ENCODE measurements at places on chromosomes 12 and 14.

DNA sequence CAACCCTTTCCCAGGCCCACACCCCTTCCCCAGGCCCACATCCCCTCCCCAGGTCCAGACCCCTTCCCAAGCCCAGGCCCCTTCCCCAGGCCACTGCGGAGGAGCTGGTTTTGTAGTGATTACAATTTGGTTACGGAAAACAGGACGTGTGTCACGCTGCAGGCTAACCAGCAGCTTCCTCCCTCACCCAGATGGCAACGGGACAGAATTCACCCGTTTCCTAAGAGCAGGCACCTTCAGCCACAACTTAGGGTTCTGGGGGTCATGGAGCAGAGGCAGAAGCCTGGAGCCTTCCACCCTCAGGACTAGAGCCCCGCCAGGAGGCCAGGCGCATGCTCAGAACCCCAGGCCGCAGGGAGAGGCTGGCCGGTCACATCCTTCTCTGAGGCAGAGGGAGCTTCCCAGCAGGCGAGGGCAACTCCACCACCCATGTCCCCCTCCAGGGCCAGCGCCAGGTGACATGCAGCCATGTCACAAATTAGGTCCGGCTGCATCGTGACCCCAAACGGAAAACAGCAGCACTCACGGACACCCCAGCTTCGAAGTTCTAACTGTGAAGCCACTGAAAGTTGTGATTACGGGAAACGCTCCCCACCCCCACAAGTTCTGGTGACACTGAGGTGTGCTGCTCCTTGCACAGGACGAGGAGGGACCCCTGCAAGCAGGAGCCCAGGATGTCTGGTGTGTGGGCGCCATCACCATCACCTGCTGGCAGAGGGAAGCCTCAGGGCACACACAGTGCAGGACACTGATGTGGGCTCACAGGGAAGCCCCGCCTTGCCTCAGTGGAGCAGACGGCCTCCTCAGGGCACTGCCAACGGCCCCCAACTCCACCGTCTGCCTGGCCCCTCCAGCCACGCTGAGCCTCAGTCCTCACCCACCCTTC lies 7.7 kb downstream of the BRF1 start:
- DNase-seq, result no peak

DNA sequence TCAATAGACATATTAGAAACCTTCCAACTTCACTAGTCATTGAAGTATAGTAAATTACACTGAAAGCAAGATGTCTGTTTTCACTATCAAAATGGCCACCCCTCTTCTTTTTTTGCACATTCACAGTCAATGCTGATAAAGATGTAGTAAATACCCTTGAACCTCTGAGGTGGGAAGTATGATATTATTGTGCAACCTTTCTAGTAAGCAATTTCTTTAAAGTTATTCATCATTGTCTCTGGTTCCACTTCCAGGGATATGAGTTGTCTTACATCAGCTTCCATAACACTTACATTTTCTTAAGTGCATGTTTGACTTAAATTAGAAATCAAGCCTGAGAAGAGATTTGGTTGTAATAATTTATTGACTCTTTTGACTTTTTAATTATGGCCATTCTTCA lies 453.9 kb upstream of the MGAT4C start:
- DNase-seq, result no peak

DNA sequence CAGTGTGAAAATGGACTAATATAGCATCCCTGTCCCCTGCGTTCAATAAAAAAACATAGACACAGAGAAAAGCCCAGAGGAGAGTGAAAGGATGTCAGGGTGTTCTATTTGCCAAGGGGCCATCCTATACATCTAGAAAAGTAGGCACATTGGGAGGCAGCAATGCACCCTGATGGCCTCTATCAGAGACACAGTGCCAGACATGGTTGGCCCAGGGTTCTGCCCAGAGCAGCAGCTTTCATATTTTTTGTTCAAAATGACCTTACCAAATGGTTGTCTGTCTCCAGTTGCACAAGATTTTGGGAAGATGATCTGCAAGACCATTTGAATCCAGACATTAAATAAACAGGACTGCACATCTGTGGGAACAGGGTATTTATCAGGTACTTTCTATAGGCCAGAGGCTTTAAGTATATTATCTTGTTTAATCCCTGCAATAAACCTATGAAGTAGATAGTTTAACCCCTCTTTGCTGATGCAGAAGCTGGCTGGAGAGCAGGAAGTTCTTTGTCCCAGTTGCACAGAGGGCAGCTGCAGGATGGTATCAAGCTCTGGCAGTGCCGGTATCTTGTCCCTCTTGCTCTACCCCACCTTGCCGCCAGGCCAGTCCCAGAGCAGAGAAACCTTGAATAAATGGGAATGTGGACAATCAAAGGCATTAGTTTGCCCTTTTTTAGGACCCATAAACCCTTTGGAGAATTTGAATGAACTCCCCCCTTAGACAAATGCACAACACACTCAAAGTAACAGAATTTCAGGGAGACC lies 171.8 kb upstream of the PWP1 start:
- DNase-seq, result no peak

- DNase-seq, result no peak
These were observed 16.7 kb downstream of the PLEK2 start for GRCh38 chr14:67395086-67395875.

DNA sequence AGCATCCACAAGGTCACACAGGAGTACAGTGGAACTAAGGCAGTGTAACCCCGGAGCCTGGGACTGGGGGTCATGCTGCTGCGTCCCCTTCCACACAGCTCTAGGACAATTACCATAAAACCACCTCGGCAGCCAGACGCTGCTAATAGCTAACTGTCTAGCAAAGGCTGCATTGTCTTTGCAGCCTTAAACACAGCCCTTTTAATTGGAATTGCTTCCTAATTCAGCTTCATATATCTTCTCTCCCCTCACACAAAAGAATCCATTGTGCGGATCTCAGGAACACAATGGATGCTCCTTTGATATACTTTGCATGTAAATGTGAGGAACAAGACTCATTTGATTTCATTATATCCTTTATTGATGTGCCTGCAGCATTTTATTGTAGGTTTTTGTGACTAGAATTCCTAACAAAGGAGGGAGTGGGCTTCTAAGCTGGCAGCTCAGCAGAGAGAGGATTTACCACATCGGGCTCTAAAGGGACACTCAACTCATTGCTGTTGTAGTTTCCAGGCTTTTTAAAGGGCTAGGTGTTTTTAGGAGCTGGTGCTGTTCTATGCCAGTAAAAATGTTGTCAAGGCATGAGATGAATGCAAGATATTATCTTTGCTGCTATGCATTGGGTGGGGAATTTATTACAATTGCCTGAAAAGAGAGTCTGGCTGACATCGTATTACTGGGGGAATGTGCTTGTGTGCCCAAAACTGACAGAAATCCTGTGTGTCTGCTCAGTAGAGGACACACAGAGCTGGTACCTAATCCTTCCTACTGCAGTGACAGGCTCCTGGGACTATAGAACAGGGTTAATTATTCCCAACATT lies 30.4 kb upstream of the DACT1 start:
- DNase-seq, result no peak

GRCh38 chr12:22160396-22161003 lies 114.5 kb downstream of the CMAS start:
- no peak for DNase-seq

DNA sequence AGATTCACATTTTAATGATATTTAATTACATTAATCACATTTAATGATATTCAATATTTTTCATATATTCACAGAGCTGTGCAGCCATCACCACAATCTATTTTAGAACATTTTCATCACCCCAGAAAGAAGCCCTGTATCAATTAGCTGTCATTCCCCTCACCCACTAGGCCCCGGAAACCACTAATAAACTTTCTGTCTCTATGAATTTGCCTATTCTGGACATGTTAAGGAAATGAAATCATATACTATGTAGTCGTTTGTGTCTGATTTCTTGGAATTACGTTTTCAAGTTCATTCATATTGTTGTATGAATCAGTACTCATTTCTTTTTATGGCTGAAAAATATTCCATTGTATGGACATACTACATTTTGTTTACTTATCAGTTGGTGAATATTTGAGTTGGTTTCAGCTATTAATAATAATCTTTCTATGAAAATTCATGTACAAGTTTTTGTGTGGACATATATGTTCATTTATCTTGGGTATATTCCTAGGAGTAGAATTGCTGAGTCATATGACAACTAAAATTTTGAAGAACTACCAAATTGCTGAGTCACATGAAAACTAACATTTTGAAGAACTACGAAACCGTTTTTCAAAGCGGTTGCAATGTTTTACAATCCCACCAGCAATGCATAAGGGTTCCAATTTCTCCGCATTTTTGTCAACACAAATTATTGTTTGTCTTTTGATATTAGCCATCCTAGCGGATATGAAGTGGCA lies 11.7 kb upstream of the OTOGL start:
- DNase-seq, result no peak

DNA sequence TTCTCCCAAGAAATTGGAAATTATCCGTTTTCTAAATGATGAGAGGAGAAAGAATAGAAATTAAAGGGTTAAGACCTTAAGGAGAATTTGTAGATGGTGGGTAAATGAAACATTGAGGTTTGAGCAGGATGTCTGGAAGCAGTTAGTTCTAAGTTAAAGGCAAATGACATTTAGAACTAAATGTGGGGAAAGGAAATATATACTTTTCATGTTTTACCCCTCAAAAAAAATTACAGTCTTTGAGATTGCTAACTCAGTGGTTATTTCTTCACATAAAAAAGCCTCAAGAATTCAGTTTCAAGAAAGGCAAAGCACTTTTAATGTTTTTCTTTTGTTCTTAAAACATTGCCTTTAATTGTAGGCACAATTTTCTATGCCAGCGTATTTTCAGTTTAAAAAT lies 114.0 kb downstream of the PLEKHA5 start:
- DNase-seq, result no peak

DNA sequence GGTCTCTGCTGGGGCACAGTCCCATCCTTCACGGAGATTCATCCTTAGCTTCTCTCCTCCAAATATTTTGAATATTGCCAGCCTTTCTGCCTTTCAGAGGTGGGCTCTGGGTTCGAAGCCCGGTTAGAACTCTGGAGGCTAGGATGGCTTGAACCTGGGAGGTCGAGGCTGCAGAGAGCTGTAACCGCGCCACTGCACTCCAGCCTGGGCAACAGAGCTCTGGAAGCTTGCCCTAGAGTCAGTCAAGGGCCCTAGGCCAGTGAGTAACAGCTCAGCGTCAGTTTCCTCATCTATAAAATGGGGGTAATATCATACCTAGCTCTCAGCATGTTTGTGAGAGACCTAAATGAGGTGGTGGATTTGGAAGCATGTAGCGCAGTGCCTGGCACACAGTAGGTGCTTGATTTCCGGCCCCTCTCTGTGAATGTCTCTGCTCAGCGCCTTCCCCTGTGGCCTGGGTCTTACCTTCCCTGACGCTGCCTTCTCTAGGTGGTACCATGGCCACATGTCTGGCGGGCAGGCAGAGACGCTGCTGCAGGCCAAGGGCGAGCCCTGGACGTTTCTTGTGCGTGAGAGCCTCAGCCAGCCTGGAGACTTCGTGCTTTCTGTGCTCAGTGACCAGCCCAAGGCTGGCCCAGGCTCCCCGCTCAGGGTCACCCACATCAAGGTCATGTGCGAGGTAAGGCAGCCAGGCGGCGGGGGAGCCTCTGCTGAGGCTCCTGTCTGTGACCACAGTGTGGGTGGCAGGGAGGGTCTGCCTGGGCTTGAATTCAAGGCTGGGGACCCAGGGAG lies 3.4 kb downstream of the PTPN6 start:
- DNase-seq, result no peak

DNA sequence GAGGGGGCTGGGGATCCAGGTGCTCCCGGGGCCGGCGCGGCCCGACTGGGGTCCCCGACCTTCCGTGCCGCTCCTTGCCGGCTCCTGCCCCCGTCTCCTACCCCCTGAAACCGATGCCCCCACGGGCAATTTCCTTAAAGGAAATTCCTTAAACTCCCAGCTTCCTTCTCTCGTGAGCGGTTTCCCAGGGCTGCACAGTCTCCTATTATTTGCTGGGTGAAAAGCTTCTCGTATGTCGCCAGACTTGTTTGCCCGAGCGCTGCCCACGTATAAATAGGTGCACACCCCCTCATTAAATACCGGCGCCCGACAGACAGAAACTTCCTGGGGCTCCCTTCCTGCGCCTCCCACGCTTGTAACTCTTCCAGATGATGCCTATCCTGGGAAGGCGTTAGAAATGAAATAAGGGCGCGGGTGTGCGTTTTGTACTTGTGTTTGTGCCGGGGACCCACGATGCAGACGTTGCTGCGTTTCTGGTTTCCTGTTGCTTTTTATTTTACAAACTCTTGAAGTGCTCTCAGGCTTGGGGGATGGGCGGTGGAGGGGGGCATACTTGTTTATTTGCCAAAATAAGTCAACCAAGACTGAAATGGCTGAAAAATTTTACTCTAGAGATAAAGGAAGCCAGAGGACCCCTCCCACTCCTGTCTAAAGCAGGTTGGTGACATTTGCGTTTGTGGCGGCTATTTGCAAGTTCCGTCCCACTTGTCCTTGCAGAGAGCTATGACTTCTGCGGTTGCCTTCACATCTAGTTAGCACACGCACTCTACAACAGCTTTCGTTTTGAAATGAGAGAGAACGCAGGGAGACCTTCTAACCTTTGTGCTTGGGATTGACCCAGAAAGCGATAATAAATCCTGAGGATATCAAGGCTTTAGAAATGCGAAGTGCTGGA lies 1.0 kb downstream of the HIP1R start:
- DNase-seq, result no peak

DNA sequence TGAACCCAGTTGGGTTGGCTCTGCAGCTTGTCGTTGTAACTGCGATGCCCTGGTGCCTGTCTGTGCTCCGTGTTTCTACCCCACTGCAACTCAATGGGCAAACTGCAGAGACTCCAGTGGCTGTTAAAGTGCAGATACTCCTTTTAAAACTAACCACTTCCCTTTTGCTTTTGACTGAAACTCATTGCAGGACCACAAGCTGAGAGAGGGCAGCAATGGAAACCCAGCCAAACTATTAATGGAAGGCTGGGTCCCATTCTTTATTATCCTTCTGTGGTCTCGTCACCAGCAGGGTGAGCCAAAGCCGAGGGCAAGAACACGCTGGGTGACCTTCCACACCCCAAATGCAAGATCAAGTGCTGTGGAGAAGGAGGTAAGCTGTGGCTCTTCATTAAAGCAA lies 910.4 kb downstream of the VRK1 start:
- no peak for DNase-seq

DNA sequence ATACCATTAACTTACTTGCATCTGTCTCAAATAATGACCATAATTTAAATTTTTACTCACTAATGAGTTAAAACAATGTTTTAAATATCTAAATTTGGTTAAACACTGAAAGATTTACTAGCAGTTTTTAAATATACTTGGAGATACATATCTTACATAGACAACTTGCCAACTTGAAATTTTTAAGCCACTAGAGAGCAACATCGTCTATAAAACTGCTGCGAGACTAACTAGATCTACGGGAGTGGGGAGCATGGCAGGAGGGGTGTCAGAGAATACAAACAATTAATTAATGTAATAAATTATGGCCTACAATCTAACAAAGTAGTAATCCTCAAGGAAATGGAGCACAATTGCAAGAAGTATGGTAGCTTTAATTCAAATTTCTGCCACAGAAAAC lies 120.4 kb downstream of the LRRIQ1 start:
- DNase-seq, result no peak

GRCh38 chr14:104107611-104108569 lies 22.4 kb downstream of the ASPG start:
- no peak for DNase-seq

- no peak for DNase-seq
These were observed 39.4 kb upstream of the FUT8 start for GRCh38 chr14:65373016-65373670.
